ENCODE measurements at places on chromosomes 5 and 9. TPM values are rescaled to one million over a fixed set of nuclear protein-coding genes. Genes with fewer than 3 reads are reported as not detected.

Gene TMEFF1
- polyA plus RNA-seq: 2.7 TPM

Gene WNK2
- 17.2 TPM for polyA plus RNA-seq

Gene PCDHGA10
- polyA plus RNA-seq: 1.6 TPM

Gene MAML1
- polyA plus RNA-seq: 26.7 TPM

Gene PRELID2
- 3.1 TPM for polyA plus RNA-seq

Gene ITK
- polyA plus RNA-seq: 0.31 TPM

Gene NUDT12
- 15.1 TPM for polyA plus RNA-seq

Gene PCDHGA9
- 4.4 TPM for polyA plus RNA-seq

Gene ANKRD20A1
- not detected for polyA plus RNA-seq

Gene ADAMTSL1
- 20.7 TPM for polyA plus RNA-seq

Gene CYLC2
- not detected for polyA plus RNA-seq

Gene STPG3
- polyA plus RNA-seq: not detected

Gene RANBP3L
- polyA plus RNA-seq: 0.53 TPM

Gene HIGD2A
- polyA plus RNA-seq: 203 TPM

Gene GDNF
- polyA plus RNA-seq: 1.9 TPM

Gene FOXD1
- polyA plus RNA-seq: 0.50 TPM

Gene SLC34A1
- not detected for polyA plus RNA-seq

Gene LCN15
- polyA plus RNA-seq: 0.62 TPM

Gene F12
- polyA plus RNA-seq: 0.41 TPM

Gene FOXD4
- polyA plus RNA-seq: 2.7 TPM

Gene BARHL1
- not detected for polyA plus RNA-seq

Gene TXN
- 53.5 TPM for polyA plus RNA-seq

Gene CCDC187
- polyA plus RNA-seq: 0.04 TPM

Gene GLE1
- 20.7 TPM for polyA plus RNA-seq

Gene PTGDS
- 24.2 TPM for polyA plus RNA-seq

Gene IFNA16
- not detected for polyA plus RNA-seq

Gene ISL1
- 0.28 TPM for polyA plus RNA-seq

Gene ANKRD55
- polyA plus RNA-seq: 0.27 TPM

Gene TSLP
- 0.43 TPM for polyA plus RNA-seq

Gene GADD45G
- polyA plus RNA-seq: 14.3 TPM

Gene LSM11
- polyA plus RNA-seq: 10.6 TPM

Gene ARL14EPL
- polyA plus RNA-seq: 0.10 TPM

Gene PCDHA13
- polyA plus RNA-seq: 0.21 TPM

Gene ORM2
- 0.37 TPM for polyA plus RNA-seq

Gene TCF7
- 2.3 TPM for polyA plus RNA-seq

Gene ENTREP1
- 48.7 TPM for polyA plus RNA-seq

Gene ALDH1A1
- polyA plus RNA-seq: 30.8 TPM

Gene BTNL3
- not detected for polyA plus RNA-seq

Gene PPP3R2
- polyA plus RNA-seq: not detected

Measured in hindlimb muscle (tissue), 1 donor.